SK-N-MC (cell line): ENCODE measurements at places on chromosomes 11 and 22.

DNA sequence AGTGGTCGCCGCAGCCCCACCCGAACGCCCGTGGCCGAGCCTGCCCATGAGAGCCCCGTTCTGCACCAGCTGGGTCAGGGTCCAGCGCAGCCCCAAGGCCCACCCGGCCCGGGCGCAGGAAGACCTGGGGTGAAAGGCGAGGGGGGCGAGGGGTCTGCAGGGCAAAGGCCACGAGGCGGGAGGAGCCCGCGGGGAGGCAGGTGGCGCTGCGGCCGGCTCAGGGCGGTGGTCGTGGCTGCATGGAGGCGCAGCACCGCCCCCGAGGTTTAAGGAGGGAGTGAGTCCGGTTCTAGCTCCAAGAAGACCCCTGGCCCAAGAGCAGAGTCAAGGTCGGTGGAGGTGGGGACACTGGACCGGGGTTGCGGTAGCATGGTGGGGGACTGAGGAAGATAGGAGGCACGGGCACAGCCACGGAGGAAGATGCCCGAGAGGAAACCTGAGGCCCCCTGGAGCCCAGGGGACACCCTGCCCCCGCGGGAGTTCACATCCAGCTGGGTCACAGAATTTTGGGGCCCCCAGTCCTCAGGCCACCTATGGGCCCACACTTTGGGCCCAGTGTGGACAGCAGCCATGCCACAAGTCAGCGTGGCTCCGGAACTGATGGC, 514 bp upstream of the HDAC10 start:
- no peak for DNase-seq

GRCh38 chr11:80625563-80625962, 1184.7 kb upstream of the TENM4 start:
- DNase-seq: no peak

DNA sequence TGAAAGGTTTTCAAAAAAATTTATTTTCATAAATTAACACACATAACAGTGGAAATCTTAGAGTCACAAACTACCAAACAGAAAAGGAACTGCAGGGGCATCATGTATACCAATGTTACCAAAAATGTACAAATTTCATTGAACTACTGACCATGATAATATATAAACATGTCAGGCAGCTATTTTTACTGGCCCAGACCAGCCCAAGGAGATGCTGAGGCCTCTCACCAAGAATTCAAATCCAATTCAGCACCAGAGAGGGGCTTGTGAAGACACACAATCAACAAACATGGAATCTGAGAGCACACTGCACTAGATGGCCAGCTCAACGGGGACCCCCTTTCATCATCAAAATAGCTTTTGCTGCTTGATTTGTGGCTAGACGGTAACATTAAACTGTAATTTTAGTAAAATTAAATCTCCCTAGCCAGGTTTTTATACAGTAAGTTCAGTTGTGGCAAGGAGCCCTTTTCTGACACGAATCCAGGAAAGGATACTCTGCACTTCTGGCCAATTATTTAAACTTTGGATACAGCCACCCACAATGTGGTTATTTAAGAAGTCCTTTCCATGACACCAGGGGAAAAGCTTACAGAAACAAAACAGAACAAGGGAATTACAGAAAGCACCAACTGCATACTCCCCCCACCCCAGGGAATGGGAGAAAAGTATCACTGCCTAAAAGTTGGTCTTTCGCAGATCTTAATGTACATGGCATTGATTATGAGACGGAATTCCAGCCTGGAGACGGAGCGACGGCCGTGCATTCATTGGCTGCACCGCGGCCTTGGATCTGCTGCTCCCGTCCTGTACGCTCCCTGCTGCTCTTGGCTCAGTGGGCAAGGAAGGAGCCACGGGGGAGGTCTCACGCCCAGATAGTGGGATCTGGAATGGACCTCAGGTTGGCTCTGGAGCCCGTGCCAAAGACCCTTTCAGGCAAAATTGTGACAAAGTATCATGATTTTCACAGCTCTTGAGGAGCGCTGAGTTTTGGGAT, 19.6 kb upstream of the PISD start:
- no peak for DNase-seq

- DNase-seq: no peak
Measured at GRCh38 chr11:76653674-76654284, 16.8 kb downstream of the LRRC32 start.

DNA sequence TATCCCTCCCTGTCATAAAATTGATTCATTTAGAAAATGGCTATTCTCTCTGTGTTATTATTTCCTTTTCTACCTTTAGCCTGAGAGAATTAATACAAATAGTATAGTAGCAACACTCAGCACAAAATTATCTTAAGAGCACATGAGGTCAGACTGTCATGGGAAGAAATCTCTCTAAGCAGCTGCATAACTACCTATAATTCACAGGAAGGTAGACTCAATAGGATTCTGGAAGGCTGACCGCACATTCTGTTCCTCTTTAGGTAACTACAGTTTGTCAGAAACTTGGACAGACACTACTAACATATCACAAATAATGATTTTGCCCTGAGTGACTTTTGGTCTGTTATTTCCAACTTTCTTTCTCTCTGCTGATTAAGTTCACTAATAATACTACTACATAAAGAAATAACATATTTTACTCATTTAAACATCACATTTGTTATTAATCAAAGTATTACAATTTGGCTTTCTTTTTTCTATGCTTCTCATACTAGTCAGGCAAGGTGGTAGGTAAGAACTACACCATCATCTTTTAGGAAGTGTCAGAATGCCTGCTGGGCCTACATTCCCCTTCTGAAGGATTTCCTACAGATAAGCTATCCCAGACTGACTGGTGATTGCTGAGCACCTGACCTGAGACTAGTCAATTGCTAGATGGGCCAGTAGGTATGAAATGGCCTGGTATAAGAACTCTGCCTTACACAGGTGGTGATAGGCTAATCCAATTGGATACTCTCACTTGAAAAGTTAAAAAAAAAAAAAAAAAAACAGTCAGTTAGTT, 325.1 kb downstream of the DLG2 start:
- DNase-seq: no peak

DNA sequence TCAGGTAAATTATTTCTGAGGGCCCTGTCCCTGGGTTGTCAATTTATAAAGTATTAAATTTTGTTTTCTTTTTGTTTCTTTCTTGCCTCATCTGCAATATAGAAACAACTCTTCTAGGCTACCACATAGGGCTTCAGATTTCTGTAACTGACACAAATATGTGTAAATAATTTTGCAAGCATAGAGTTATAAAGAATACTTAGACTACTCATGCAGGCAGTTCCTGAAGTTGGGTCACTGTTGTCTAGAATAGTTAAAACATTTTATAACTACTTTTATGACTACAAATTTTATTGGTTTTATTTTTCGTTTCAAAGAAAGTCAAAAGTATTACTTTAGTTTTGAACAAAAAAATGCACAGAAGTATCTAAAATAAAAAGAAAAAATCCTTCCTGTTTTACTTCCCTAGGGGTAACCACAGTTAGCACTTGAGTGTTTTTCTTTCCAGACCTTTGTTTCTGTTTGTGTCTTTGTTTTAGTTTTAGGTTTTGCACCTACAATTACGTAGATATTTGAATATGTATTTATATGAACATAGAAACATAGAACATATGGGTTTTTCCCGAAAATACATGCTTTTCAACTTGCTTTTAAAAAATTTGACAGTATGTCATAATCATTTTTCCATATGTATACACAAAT, 12.4 kb upstream of the TMEM123 start:
- DNase-seq: no peak

GRCh38 chr11:19320827-19321226, 80.1 kb upstream of the E2F8 start:
- DNase-seq: no peak

DNA sequence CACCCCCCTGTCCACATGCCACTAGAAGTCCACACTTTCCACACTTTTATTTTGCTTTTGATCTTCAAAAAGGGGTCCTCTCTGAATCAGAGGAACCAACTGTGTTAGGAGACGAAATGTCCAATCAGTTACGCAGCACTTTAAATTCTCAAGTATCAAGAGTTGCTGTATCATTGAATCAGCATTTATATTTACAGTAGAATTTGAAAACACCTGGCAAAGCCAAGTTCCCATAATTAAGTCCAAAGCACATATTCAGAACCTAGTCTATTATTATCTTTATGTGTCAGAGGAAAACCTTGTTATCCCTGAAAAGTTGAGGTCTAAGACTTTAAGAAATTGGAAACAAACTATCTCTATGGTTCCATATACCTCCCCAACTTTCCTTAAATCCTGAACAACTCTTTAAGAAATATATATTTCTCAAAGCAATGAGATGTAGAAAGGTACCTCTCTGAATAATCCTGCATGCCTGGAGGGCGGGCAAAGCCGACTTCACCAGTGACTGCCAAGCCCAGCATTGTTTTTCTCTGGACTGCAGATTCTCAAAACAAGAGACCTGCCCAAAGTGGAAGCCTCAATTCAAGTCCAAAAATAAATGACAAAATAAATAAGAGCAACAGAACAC, 75.9 kb upstream of the ARFGAP3 start:
- no peak for DNase-seq

GRCh38 chr22:49887702-49888101, 30.5 kb downstream of the ALG12 start:
- DNase-seq: no peak

DNA sequence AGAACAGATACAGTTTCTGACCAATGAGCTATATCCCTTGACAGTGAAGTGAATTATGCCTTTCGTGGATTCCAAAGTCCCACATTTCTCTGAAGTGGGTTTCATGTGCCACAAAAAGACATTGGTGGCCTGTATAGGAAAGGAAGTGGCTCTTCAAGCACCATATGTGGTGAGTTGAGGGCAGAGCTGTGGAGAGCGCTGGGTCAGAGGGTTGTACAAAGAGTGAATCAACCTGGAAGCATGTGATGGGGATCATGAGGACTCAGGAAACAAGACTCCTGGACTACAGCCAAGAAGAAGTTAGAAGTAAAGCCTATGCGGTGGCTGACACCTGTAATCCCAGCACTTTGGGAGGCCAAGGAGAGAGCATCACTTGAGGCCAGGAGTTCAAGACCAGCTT, 579 bp upstream of the SLC5A4 start:
- DNase-seq: no peak

- DNase-seq: no peak
Measured at GRCh38 chr11:34341931-34342533, 15.8 kb downstream of the ABTB2 start.

DNA sequence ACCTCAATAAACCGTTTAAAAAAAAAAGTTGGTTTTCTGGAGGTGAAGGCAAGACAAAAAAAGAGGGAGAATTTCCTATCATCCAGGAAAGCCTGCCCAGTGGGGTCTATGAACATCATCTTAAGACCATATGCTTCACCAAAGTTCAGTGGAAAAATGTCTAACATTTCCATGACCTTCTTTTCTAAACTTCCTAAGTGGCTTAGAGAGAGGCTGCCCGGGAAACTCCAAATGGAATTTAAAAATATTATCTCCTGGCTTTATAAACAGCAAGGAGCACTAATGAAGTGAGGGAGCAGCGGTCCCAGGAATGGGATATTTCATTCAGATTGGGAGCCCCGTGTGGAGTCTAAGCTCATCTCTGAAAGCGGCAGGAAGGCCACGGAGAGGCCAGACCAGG, 46.9 kb downstream of the ETS1 start:
- DNase-seq: no peak

GRCh38 chr11:6602096-6602940, 1.1 kb downstream of the RRP8 start:
- no peak for DNase-seq

DNA sequence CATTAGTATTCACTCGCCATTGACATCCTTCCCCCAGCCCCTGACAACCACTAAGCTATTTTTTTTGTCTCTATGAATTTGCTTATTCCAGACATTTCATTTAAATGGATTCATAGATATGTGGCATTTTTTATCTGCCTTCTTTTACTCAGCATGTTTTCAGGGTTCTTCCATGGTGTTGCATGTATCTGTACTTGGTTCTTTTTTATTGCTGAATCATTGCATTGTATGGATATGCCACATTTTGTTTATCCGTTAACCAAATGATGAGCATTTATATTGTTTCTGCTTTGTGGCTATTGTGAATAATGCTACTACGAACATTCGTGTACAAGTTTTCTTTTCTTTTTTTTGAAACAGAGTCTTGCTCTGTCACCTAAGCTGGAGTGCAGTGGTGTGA, 5.9 kb downstream of the METTL15 start:
- DNase-seq: no peak

- peak; percentile 90 for DNase-seq
Measured at GRCh38 chr22:48248901-48249455, 1486.5 kb downstream of the TBC1D22A start.

DNA sequence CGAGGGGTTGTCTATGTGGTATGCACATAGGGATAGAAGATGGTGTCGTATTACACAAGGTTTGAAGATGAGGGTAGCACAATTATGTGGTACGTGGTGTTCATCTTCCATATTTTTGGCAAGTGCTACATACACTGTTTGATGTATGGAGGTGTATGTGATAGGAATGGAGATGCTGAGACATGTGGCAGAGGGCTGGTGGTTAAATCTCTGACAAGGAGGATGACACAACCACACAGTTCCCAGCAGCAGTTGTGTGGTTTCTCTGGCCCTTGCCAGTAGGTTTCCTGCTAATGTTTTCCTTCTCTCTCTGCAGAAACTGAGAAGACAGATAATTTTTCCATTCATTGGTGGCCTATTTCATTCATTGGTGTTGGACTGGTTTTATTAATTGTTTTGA, 17.0 kb downstream of the NCR3LG1 start:
- DNase-seq: no peak

DNA sequence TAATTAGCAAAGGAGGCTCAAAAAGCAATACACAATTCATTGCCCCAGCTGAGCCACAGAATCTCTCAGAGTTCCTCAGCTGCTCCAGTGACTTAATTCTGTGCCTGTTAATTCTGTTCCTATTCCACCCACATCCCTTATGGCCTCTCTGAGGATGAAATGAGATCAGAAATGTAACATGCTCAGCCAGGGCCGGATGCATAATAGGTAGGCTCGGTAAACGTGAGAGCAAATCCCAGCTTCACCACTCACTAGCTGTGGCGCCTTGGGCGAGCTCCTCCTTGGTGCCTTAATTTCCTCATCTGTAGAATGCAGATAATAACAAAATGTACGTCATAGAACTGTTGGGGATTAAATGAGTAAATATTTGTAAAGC, 42.8 kb upstream of the DKK3 start:
- no peak for DNase-seq

DNA sequence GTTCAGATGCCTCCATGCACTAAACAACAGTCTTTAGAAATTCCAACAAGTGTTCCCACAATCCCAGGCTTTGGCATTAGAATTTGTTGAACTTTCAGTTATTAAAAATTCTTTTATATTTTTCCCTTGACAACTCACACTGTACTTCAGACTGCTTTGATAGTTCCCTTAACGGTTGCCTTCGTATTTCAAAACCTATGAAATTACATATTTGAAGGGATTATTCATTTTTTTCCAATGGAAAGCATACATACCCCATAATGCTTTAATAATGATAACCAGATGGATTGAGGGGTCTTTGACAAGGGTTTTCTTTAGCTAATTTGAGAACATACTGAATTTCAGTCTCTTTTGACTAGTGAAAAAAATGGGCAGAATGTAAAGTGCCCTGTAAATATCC, 76.5 kb downstream of the ME3 start:
- DNase-seq: no peak
